ENCODE measurements at places on chromosomes 1 and 21. TPM values are rescaled to one million over a fixed set of nuclear protein-coding genes. Genes with fewer than 3 reads are reported as not detected.

DNA sequence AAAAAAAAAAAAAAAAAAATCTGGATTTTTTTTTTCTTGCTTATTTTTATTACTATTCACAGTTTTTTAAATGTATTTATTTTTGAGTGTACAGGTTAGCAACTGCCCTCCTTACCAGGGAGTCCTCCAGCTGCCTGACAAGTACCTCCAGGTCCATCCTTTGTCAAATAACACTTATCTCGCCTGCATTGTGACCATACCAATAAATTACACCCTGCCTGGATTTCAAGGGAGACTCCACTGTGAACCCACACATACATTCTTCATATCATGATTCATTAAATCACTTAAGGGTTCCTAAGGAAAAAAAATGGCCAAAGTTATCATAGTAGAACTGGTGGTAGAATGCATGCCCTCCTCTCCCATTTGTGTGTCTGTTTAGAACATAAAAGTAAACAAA, 38.4 kb downstream of the EEIG2 start:
- no peak for DNase-seq

DNA sequence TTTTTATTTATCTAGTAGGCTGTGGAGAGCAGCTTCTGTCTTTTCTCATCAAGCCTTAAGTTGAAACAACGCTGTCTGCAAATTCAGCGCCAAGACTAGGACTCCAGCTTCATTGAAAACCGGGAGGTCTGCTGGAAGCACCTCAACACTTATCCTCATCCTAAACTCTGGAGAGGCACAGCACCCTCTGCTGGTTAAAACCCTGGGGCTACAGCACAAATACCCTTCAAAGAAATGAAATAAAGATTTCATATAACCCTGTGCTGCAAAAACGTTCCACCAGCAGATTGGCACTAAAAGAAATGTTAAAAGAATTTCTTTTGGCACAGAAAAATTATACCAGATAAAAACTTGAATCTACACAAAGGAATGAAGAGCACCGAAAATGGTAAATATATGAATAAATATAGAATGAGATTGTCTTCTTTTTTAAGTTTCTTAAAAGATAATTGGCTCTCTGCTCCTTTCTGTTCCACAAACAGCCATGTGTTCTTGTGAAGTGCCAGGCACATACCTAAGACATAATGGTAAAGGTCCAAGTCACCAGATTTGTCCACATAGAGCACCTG, 227.7 kb upstream of the SAMSN1 start:
- peak; percentile 11 for DNase-seq

GRCh38 chr21:45016406-45017038, 57.9 kb upstream of the ADARB1 start:
- DNase-seq = no peak

- no peak for DNase-seq
Measured at GRCh38 chr1:228148196-228148861, 1.4 kb upstream of the GJC2 start.

DNA sequence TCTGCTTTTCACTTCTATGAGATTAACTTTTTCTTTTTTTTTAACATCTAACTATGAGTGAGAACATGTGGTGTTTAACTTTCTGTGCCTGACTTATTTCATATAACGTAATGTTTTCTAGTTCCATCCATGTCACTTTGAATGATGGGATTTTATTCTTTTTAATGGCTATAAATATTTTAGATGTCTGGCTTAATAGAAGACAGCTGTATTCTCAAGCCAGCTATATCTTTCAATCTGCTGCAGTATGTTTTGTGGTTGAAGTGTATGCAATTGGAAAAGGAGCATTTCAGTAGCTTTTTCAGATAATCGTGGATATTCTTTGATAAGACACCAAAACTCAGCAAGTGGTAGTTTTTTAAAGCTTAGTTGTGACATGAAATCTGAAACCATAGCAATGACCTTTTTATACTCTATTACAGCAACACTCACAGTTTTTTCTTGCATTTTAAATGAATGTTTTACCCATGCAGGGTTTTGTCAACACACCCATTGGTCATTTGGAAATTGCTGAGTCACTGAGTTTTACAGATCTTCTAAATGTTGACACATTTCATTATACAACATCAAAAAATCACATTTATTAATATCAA, 5.7 kb upstream of the SVBP start:
- DNase-seq = no peak

DNA sequence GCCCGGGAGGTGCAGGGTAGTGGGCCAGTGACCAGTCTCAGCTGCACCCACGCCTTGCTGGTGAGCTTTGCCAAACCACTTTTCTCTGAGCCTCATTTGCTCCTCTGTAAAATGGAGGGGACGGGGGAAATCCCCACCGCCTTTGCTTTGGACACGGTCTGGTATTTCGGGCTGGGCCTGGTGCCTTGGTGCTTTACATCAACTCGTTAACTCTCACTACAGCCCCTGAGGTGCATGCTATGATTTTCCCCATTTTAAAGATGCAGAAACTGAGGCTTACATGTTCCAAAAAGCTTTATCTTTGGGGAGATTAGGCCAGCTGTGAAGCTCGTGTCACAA, 116.1 kb upstream of the RUNX3 start:
- DNase-seq = no peak

GRCh38 chr1:48829446-48829845, 52.8 kb upstream of the BEND5 start:
- DNase-seq = no peak

GRCh38 chr21:16243396-16243795, 513.6 kb downstream of the USP25 start:
- DNase-seq = no peak

DNA sequence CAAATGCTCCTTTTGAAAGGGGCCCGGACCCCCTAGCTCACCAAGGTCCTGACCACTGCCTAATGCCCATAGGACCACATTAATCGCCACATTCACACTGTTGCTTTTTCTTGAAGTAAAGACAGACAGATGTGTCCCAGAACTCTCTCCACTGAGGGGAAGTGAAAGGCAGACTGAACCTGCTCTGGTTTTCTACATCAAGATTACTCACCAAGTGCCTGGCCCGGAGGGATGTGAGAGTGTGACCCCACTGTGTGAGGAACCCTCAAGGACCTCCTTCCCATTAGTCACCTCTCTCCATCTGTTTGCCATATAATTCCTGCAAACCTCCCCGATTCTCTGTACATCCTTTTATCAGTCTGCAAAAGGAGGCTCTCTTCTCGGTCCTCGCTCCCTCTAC, 381.5 kb downstream of the OMA1 start:
- DNase-seq = no peak

- no peak for DNase-seq
Measured at GRCh38 chr1:2554621-2555387, 1.4 kb upstream of the TNFRSF14 start.

The C8B gene
- not detected for total RNA-seq

The TRIM62 gene
- total RNA-seq = 0.37 TPM

The GJA8 gene
- not detected for total RNA-seq

The HORMAD1 gene
- total RNA-seq = 10.2 TPM

The PLA2G2C gene
- not detected for total RNA-seq

The NHLH1 gene
- 0.27 TPM for total RNA-seq
